ENCODE measurements at places on chromosomes 1 and 21. TPM values are rescaled to one million over a fixed set of nuclear protein-coding genes. Genes with fewer than 3 reads are reported as not detected.

DNA sequence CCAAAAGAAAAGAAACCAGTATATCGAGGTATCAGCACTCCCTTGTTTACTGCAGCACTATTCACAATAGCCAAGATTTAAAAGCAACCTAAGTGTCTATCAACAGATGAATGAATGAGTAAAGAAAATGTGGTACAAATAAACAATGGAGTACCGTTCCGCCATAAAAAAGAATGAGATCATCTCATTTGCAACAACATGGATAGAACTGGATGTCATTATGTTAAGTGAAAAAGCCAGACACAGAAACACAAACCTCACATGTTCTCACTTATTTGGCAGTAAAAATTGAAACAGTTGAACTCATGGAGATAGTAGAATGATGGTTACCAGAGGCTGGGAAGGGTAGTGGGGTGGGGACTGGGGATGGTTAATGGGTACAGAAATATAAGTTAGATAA is 4.3 kb upstream of the GNG5 start:
- H3K27me3 ChIP-seq, result no peaks in the 10 kb centered on the region
- H3K36me3 ChIP-seq, result peaks cover 15% of the 10 kb centered on the region
- DNase-seq, result no peak

SYNC gene
- not detected for total RNA-seq

DNA sequence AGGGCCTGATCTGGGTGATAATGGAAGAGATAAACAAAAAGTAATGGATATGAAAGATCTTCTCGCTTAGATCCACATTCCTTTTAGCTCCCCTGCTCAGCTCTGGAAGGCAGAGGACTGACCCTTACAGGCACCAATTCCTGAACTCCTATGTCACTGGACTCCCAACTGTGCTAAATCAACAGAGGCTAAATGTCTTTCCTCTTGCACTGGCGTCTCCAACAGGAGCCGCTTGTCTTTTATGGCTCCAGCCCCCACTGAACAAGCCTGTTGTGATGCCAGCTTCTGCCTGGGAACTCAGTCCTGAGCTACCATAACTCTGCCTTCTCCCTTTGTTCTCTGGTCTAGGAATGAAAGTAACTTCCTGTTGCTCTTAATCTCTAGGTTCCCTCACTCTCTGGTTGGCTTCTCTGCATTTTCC is 142.1 kb upstream of the COL11A1 start:
- H3K27ac ChIP-seq, result no peak overlapping the region
- H3K4me3 ChIP-seq, result no peak overlapping the region
- DNase-seq, result no peak
- H3K36me3 ChIP-seq, result no peaks in the 10 kb centered on the region
- no peaks in the 10 kb centered on the region for H3K4me1 ChIP-seq

USP48 gene
- 50.5 TPM for total RNA-seq

DNA sequence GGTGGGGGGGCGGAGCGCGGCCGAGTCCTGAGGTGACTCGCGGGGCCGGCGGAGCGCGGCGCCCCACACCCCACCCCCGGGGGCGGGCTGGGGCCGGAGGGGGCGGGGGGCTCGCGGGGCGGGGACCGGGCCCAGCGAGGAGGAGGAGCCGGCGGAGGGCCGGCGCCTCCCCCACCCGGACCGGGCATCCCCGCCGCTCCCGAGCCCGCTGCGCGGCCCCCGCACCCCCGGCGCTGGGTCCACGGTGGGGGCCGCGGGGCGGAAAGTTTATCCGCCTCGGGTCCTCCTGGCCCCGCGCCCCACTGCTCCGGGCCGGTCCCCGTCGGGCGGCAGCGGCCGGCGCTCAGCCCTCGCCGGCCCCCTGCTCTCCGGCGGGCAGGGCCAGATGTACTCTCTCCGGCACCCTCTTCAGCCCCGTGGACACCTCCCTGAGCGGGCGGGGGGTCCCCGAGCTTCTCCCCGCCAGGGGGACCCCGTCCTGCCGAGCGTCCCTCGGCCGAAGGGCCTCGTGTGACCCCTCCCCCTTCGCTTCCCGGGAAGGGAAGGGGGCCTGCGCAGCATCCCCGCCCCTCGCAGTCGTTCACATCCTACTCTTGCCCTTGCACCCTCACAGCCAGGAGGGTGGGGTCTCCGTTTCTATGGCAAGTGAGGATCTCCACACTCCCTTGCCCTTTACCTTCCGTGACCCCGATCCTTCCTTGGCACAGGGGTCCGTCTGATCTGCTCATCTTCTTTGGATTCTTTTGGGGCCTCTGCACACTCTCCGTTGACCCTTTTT is 663 bp downstream of the CAMTA1 start:
- H3K27me3 ChIP-seq, result no peaks in the 10 kb centered on the region
- H3K4me1 ChIP-seq, result peaks cover 44% of the 10 kb centered on the region
- peak; percentile 61 for DNase-seq
